SJSA1 (cell line): ENCODE measurements at places on chromosomes 2 and 18. TPM values are rescaled to one million over a fixed set of nuclear protein-coding genes. Genes with fewer than 3 reads are reported as not detected.

The TBR1 gene
- total RNA-seq = 0.03 TPM in 1 of 2 replicates, not detected in the other

The LAMA3 gene
- total RNA-seq = 0.25 and 0.61 TPM in 2 replicates

The SATB2 gene
- total RNA-seq = 4.9 and 11.0 TPM in 2 replicates

The MAP2 gene
- 0.21 and 0.34 TPM in 2 replicates for total RNA-seq

The ASXL3 gene
- not detected in 2 replicates for total RNA-seq

GRCh38 chr2:143254110-143254509 lies 124.9 kb downstream of the ARHGAP15 start:
- H3K4me1 ChIP-seq = no peaks in the 10 kb centered on the region
- no peak overlapping the region for H3K27ac ChIP-seq
- H3K36me3 ChIP-seq = no peaks in the 10 kb centered on the region
- H3K27me3 ChIP-seq = no peaks in the 10 kb centered on the region
- H3K4me3 ChIP-seq = no peak overlapping the region

GRCh38 chr2:51619961-51620360 lies 588.0 kb upstream of the NRXN1 start:
- DNase-seq = no peak
- H3K27me3 ChIP-seq = no peaks in the 10 kb centered on the region
- no peak overlapping the region for H3K27ac ChIP-seq
- no peaks in the 10 kb centered on the region for H3K4me1 ChIP-seq
- H3K4me3 ChIP-seq = no peak overlapping the region

- H3K27ac ChIP-seq = no peak overlapping the region
- no peaks in the 10 kb centered on the region for H3K27me3 ChIP-seq
- H3K4me3 ChIP-seq = no peak overlapping the region
These were observed 39.8 kb downstream of the RHBDD1 start for GRCh38 chr2:226875438-226876225.

DNA sequence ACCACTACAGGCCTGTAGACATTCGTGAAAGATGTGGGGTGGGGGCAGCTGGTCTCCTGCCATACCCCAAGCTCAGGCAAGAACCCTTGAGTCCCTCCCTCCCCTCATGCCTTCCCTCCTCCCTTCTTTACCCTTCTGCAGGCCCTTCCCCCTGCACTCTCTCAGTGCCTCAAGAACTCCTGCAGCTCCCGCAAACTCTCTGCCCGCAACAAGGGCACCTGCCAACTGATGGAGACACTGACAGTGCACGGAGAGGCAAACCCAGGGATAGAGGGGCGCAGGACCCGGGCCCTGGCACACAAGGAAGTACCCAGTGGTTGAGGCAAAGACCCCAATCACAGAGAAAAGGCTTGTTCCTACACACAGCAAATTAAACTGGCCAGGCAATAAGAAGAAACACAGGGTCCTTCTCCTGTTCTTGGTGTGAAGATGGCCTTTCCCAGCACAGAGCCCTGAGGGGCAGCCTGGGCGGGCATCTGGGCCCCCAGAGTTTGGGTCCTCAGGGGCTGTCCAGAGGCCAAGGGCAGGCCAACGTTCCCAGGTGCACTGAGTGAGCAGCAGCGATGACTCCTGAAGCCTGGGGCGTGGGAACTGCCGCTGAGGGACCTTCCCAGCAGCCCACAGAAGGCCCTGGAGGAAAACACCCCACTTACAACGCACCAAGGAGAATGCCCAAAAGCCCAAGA lies 1.6 kb downstream of the TEKT4 start:
- no peaks in the 10 kb centered on the region for H3K36me3 ChIP-seq
- peaks cover 6% of the 10 kb centered on the region for H3K4me1 ChIP-seq
- H3K4me3 ChIP-seq = no peak overlapping the region
- no peak for DNase-seq
- no peaks in the 10 kb centered on the region for H3K27me3 ChIP-seq
- no peak overlapping the region for H3K27ac ChIP-seq

GRCh38 chr18:66764230-66764629 lies 160.3 kb upstream of the CDH19 start:
- H3K4me1 ChIP-seq = no peaks in the 10 kb centered on the region
- H3K36me3 ChIP-seq = no peaks in the 10 kb centered on the region
- H3K27ac ChIP-seq = no peak overlapping the region
- no peak for DNase-seq
- no peaks in the 10 kb centered on the region for H3K27me3 ChIP-seq
- no peak overlapping the region for H3K4me3 ChIP-seq

GRCh38 chr18:11767935-11768334 lies 78.9 kb downstream of the GNAL start:
- no peak overlapping the region for H3K4me3 ChIP-seq
- no peak overlapping the region for H3K27ac ChIP-seq
- no peaks in the 10 kb centered on the region for H3K4me1 ChIP-seq
- H3K36me3 ChIP-seq = no peaks in the 10 kb centered on the region
- no peaks in the 10 kb centered on the region for H3K27me3 ChIP-seq
- no peak for DNase-seq

DNA sequence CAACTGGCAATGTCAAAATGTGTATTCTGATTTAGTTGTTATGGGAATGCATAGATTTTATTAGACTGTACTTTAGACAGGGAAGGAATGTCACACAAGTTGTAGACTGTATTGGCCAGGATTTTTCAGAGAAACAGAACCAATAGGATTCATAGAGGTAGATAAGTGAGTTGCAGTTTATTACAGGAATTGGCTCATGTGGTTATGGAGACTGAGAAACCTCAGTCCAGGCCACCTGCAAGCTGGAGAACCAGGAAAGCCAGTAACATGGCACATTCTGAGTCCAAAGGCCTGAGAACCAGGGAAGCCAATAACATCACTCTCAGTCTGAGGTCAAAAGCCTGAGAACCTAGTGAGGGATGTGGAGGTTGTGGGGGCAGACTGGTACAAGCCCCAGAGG lies 1.8 kb upstream of the GALNT5 start:
- no peak overlapping the region for H3K4me3 ChIP-seq
- H3K27me3 ChIP-seq = no peaks in the 10 kb centered on the region
- no peaks in the 10 kb centered on the region for H3K36me3 ChIP-seq
- no peak for DNase-seq

DNA sequence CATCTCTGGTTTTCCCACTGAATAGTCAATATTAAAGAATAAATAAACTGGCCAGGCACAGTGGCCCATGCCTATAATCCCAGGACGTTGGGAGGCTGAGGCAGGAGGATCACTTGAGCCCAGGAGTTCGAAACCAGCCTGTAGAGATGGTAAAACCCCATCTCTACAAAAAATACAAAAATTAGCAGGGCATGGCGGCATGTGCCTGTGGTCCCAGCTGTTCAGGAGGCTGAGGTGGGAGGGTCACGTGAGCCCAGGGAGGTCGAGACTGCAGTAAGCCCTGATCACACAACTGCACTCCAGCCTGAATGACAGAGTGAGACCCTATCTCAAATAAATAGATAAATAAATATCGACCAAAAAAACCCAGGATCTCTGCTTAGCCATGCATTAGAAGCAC lies 50.2 kb upstream of the BIN1 start:
- no peaks in the 10 kb centered on the region for H3K36me3 ChIP-seq
- H3K27me3 ChIP-seq = no peaks in the 10 kb centered on the region
- no peak overlapping the region for H3K4me3 ChIP-seq
- no peak for DNase-seq
- peaks cover 31% of the 10 kb centered on the region for H3K4me1 ChIP-seq

- H3K27ac ChIP-seq = no peak overlapping the region
- no peaks in the 10 kb centered on the region for H3K4me1 ChIP-seq
- H3K36me3 ChIP-seq = no peaks in the 10 kb centered on the region
These were observed 865.4 kb upstream of the NXPH2 start for GRCh38 chr2:139645617-139646016.

- H3K4me3 ChIP-seq = no peak overlapping the region
- H3K36me3 ChIP-seq = no peaks in the 10 kb centered on the region
- H3K4me1 ChIP-seq = peaks cover 24% of the 10 kb centered on the region
- no peak for DNase-seq
These were observed 249.5 kb upstream of the TANK start for GRCh38 chr2:160910681-160911080.

GRCh38 chr2:143524119-143524553 lies 394.9 kb downstream of the ARHGAP15 start:
- peaks cover 28% of the 10 kb centered on the region for H3K4me1 ChIP-seq
- no peak overlapping the region for H3K4me3 ChIP-seq
- no peaks in the 10 kb centered on the region for H3K27me3 ChIP-seq
- H3K36me3 ChIP-seq = no peaks in the 10 kb centered on the region
- peak overlapping the region; percentile 72 for H3K27ac ChIP-seq
- peak; percentile 55 for DNase-seq
